ENCODE measurements at places on chromosomes 16 and 17. TPM values are rescaled to one million over a fixed set of nuclear protein-coding genes. Genes with fewer than 3 reads are reported as not detected.

The KRTAP3-1 gene
- not detected for total RNA-seq

The NHLRC4 gene
- total RNA-seq, result 2.5 TPM

The CCP110 gene
- 25.8 TPM for total RNA-seq

The GPRC5C gene
- total RNA-seq, result 41.6 TPM

The ZNF75A gene
- 24.3 TPM for total RNA-seq

The PROCA1 gene
- total RNA-seq, result 5.0 TPM

The CCL8 gene
- total RNA-seq, result not detected

The RTN4RL1 gene
- 7.3 TPM for total RNA-seq

The RNF222 gene
- total RNA-seq, result not detected

The KRT33B gene
- total RNA-seq, result not detected

The ZFP3 gene
- 3.9 TPM for total RNA-seq

The PPY gene
- total RNA-seq, result not detected

The BICDL2 gene
- total RNA-seq, result not detected

The CORO1A gene
- 35.0 TPM for total RNA-seq

The VPS9D1 gene
- total RNA-seq, result 7.4 TPM

The KRT28 gene
- total RNA-seq, result not detected

The METRN gene
- total RNA-seq, result 78.8 TPM

The KLHL10 gene
- total RNA-seq, result not detected

The MMP25 gene
- 0.42 TPM for total RNA-seq

The TGFB1I1 gene
- total RNA-seq, result 42.9 TPM

The KIFC3 gene
- 53.9 TPM for total RNA-seq

The BCAR1 gene
- 41.0 TPM for total RNA-seq

The ABR gene
- 193 TPM for total RNA-seq

The CRYBA1 gene
- total RNA-seq, result not detected

The TBC1D28 gene
- total RNA-seq, result not detected

The TUBG1 gene
- 45.6 TPM for total RNA-seq

The DHODH gene
- total RNA-seq, result 8.8 TPM

The PRKCB gene
- 6.9 TPM for total RNA-seq

The MTSS2 gene
- 35.2 TPM for total RNA-seq

The BCL6B gene
- 2.5 TPM for total RNA-seq

The SLC9A5 gene
- 0.59 TPM for total RNA-seq

The GSDMA gene
- not detected for total RNA-seq

The CSH2 gene
- not detected for total RNA-seq

The MRPL12 gene
- 26.1 TPM for total RNA-seq

The STH gene
- total RNA-seq, result not detected

The KRTAP2-1 gene
- not detected for total RNA-seq

The RAB11FIP4 gene
- 2.7 TPM for total RNA-seq

The KRT222 gene
- 2.7 TPM for total RNA-seq

Data from tibial nerve (tissue), 4 donors.